NCI-H2171 (cell line): ENCODE measurements at places on chromosomes 2 and 18.
A peak's percentile ranks its signal among the peaks of the same experiment; 100 is the strongest.

DNA sequence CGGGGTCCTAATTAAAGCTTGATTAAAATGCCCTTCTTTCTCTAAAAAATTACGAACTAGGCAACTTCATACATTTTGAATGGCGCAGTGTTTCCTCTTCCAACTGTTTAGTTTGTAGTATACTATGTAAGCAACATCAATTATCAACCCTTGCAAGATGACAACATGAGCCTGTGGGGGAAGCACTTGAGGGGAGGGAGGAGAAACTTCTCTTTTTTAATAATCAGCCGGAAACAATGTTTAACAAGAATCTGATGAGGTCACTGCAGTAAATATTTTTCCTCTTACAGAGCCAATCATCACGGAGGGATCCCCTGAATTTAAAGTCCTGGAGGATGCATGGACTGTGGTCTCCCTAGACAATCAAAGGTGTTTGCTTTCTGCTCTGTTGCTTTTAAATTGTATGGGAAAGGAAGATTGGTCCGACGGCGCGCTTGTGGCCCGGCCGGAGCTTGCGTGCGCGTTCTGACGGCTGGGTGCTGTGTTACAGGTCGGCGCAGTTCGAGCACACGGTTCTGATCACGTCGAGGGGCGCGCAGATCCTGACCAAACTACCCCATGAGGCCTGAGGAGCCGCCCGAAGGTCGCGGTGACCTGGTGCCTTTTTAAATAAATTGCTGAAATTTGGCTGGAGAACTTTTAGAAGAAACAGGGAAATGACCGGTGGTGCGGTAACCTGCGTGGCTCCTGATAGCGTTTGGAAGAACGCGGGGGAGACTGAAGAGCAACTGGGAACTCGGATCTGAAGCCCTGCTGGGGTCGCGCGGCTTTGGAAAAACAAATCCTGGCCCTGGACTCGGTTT, 5.3 kb upstream of the DLX1 start:
- no peak for DNase-seq

DNA sequence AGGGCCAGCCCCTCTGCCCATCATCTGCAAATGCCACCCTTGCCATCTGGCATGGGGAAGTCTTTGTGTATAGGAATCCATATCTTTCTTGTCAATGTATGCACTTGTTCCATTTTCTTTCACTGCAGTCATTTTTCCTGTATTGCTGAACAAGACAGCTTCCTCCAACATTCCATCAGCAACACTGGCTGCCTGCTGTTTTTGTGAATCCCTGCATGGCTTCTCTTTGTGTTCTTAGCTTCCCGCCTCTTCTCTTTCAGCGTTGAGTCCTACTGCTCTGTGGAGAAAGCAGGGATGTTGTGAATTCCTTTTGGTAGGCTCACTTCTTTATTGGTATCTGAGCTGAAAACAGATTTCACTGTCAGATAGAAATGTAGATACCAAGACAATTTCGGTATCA, 150.0 kb downstream of the LPIN1 start:
- no peak for DNase-seq

- no peak for DNase-seq
Measured at GRCh38 chr2:86286516-86286915, 50.9 kb downstream of the REEP1 start.

- peak; percentile 92 for DNase-seq
Measured at GRCh38 chr2:128305555-128306080, 13.1 kb downstream of the HS6ST1 start.

- DNase-seq, result no peak
Measured at GRCh38 chr2:70931376-70932000, 4.2 kb upstream of the ATP6V1B1 start.

DNA sequence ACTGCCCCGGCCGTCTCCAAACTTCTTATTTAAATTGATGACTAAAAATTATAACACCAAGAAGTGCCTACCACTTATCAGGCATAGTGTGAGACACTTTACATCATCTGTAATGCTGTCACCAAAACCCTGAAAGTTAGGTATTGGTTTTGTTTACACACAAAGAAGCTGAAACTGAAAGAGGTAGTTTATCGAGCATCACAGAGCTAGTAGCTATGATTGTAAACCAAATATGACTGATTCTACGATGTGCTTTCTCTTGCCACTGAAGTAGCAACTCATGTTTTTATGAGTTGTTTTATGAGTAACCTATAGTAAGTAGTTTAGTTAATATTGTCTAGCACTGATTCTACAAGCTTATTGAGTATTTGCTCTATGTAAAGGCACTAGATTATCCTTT, 31.5 kb downstream of the DYNC1I2 start:
- no peak for DNase-seq

GRCh38 chr2:67927501-67927900, 135.3 kb downstream of the C1D start:
- no peak for DNase-seq
